ENCODE measurements at places on chromosomes 6 and 20.
A peak's percentile ranks its signal among the peaks of the same experiment; 100 is the strongest.

DNA sequence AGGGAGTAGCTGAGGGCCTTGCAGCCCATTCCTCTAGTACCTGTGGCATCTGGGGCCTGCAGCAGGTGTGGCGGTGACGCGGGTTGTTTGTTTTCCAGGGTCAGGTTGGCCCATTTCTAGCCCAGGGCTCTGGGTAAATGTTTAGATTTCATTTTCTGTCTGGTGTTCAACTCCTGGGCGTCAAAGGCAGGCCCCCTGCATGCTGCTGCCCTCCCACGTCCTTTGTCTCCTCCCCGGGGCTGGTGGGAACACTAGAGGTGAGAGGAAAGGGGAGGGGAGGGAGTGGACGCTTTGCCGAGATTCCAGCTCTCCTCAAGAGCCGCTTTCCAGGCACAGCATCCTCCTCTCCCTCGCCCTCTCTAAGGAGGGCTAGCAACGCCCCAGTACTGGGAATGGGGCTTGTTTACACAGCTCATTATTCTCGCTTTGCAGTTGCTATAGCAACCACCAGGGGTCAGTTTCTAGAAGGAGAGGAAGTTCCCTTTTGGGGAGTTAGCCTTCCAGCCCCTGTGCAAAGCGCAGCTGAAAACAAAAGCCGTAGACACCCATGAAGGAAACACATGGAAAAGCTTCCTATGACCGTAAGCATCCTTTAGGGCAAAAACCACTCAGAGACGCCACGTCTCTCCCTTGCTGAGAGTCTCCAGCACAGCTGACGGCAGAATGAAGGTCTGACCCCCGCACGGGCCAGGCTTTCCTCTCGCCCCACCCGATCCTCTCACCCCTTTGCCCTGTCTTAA lies 170.6 kb downstream of the LY86 start:
- DNase-seq = peak; percentile 80

DNA sequence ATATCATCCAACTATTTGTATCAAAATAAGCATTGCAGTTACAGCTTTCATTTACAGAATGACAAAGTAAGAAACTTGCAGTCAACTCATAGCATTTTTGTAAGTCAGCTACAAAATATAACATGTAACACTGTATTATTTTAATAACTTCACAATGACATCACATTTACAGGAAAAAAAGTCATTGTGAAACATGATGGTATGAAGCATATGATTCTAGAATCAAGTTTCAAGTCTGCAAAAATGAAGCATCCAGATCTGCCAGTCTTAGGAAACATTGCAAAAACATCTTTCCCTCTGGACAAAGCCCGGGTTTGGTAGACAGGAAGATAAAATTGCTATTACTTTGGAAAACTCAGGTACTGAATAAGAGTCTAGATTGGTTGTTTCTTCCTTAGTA lies 263.9 kb upstream of the NT5E start:
- DNase-seq = peak; percentile 84

DNA sequence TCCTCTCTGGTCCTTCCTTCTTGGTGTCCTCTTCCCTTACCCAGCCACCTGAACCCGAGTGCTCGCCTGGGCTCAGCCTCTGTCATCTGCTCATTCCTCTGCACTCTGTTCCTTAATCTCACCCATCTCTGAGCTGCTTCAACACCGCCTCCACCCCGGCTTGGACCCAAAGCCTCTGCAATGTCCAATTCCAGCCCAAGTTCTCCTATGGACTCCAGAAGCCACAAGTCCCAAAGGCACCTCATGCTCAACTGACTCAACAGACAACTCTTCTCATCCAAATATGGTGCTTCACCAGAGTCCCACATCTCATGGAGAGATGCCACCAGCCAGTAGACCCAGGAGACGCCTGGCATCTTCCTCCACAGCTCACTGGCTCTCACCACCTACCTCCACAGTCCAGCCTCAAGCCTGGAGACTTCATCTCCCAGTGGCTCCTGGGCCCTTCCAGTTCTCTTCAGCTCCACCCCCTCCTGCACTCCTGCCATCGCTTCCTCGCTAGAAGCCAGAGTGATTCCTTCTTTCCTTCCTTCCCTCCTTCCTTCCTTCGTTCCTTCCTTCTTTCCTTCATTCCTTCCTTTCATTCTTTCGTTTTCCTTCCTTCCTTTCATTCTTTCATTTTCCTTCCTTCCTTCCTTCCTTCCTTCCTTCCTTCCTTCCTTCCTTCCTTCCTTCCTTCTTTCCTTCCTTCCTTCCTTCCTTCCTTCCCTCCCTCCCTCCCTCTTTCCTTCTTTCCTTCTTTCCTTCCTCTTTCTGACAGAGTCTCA lies 40.9 kb upstream of the NNAT start:
- no peak for DNase-seq

- no peak for DNase-seq
These were observed 47.0 kb upstream of the PREP start for GRCh38 chr6:105449756-105450390.

- DNase-seq = peak; percentile 32
These were observed 85.3 kb downstream of the ASXL1 start for GRCh38 chr20:32443386-32443974.

GRCh38 chr6:70277470-70277869 lies 25.4 kb downstream of the COL9A1 start:
- peak; percentile 25 for DNase-seq

DNA sequence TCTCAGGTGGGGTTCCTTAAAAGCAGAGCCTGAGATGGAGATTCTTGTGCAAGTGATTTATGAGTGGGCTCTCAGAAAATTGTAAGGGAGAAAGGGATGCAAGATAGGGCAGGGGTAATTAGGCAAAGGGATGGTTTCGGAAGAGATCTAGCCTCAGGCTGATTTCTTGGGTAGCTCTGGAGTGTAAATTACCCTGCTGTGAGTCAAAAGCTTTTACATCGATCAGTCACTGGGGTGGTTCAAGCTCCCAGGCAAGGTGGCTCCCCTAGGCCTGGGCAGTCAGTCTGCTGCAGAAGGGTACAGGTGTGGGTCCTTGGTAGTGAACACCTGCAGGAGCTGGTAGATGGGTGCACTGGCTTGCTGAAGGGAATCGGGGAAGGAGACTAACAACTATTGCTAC lies 11.1 kb upstream of the PM20D2 start:
- DNase-seq = no peak
